ENCODE measurements at places on chromosomes 6 and 20.

- no peak for DNase-seq
These were observed 104.5 kb downstream of the SMLR1 start for GRCh38 chr6:130931683-130932082.

DNA sequence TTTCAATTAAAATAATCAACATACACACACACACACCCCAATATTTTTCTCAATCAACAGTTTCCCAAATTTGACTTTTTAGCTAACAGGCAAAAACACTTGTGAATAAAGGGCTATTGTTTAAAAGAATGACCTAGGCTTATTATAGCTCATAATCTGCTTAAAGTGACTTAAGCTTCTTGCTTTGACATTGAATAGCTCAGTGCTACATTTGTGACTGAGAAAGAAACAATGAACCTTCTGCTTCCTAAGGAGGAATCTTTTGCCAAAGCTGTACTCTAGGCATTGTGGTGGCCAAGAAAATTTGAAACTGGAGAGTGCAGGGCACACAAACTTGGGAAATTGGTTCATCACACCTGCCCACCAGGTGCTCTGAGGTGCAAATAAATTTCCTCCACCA is 282.0 kb downstream of the SYNE1 start:
- DNase-seq = no peak

DNA sequence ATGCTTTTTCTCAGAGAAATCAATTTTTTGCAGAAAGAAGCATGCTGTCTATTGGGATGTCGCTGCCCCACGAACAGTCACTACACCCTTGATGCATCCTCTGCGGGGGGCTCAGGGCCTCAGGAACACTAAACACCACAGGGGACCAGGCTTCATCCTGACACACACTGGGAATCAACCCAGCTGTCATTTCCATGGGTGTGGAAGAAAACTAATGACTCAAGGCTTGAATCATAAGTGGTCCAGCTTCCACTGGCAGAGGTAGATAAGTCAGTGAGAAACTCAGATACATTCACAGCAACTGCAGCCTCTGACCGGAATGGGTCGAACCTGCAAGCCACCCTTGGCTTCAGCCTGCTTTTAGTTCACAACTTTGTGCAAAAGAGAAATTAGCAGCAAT is 81.3 kb upstream of the SPTLC3 start:
- DNase-seq = no peak

- no peak for DNase-seq
These were observed 545.0 kb upstream of the EPHA7 start for GRCh38 chr6:93964321-93964720.

- DNase-seq = no peak
These were observed 54.9 kb downstream of the UBR2 start for GRCh38 chr6:42618686-42619085.

GRCh38 chr20:61369731-61370520 is 117.9 kb downstream of the CDH4 start:
- DNase-seq = no peak

DNA sequence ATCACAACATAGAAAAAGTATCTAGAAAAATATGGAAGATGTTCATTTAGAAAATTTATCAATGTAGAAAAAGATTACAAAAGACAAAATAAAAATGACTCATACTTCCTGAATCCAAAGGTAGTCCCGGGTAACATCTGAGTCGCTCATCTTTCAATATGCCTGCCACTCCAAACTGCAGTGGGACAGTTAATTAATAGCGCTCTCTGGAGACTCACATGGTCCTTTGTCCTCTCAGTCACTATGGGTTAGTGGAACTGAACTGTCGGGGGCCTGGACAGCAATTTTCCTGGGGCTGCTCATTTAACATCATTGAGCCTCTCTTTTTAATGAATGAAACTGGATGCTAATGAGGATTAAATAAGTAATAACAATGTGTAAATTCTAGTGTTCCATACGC is 103.4 kb downstream of the MAP3K4 start:
- no peak for DNase-seq

- DNase-seq = peak; percentile 44
These were observed 195.8 kb downstream of the SYNDIG1 start for GRCh38 chr20:24665196-24665595.

DNA sequence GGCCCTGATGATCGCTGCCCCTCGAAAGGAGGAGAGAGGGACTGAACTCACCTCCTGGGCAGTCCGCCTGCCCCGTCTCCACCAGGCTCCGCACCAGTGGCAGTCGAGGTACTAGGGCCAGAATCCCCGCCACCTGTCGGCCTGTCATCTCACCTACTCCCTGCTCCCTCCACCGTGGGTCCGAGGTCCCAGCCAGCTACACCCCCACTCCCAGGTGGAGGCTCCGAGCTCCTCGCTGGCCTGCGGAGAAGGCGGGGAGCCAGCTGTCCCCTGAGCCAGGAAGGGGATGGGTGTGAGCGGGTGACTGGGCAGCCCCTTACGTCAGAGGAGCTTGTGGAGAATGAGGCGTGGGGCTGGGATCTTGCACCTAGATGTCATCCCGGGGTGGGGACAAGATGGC is 1066.5 kb upstream of the MANEA start:
- DNase-seq = no peak

DNA sequence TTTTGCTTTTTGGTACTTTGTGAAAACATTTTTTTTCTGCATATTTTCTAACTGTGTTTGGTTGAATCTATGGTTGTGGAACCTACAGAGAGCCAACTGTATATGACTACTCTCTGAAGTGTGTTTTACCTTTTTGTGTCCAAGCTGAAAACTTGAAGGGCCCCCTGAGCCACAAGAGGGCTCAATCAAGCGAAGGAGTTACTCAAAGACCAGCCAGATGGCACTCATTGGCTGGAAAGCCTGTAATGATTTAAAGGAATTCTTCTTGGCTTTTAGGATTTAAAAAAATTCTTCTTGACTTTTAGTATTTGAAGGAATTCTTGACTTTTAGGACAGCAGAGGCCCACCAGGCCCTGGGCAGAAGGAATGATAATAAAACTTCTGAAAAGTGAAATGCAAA is 27.0 kb upstream of the ECI2 start:
- DNase-seq = no peak

DNA sequence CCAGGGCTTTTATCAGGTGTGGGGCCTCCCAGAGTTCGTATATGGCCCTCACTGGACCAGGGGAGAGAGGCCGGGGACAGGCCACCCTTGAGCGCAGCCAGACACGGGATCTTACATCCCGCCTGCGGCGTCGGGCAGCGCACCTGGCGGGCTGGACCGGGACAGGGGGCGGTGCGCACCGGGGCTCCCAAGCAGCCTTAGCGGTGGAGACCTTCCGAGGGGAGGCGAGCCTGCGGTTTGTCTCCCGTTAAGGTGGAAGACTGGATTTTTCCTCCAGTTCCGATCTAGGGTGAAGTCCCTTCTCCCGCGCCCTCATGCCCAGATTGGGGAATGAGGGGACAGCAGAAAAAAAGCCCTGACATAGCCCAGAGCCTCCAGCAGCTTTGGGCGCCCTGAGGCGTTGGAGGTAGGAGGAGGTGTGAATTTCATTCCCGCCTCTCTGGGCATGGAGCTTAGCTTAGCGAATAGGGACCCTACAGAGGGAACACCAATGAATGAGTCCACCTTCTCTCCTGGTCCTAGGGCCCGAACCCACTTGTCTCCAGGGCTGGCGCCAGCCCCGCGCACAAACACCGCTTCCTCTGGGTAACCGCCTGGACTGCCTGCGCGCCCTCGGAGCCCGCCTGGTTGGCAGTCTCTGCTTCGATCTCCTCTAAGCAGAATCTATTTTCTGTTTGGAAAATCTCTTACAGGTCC is 6.7 kb upstream of the LAMP5 start:
- DNase-seq = no peak

GRCh38 chr6:21596145-21596948 is 2.8 kb downstream of the SOX4 start:
- peak; percentile 76 for DNase-seq

DNA sequence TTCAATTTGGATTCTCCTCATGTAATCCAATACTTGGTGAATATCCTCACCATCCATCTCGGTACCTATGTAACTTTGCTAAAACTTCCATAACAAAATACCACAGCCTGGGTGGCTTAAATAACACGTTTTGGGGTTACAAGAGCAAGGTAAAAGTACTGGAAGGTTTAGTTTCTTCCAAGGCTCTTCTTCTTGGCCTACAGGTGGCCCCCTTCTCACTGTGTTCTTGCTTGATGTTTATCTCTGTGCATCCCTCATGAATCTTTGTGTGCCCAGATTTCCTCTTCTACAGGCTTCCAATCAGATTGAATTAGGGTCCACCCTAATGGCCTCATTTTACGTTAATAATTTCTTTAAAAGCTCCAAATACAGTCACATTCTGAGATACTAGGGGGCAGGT is 163.3 kb upstream of the HCRTR2 start:
- DNase-seq = no peak

DNA sequence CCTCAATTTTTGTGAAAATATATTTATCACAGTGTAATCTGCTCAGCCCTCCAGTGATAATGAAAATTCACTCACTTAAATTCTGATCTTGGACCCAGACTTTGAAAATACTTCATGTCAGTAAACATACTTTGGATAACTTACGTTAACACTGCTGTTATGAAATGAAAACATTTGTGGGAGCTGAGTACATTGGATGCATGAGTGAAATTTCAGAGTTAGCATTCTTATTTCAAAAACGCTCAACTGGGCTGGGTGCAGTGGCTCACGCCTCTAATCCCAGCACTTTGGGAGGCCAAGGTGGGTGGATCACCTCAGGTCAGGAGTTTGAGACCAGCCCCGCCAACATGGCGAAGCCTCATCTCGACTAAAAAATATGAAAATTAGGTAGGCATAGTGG is 196.4 kb downstream of the UTRN start:
- no peak for DNase-seq

DNA sequence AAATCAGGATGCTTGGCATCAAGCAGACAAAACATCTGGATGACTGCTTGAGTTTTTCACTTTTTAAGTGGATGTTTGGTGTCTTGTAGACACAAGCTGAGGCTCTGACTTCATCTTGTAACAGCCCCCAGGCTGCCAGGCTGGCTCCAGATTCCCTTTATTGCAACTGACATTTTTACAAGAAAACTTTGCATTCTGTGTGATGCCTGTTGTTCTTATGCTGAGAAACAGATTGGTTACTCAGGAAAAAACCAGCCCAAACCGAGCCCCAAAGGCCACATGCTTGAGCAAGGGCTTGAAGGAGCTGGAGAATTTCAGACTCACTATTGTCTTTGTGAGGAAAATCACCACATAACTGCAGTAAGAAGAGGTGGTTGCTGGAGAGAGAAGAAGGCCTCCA is 98.4 kb upstream of the PREP start:
- DNase-seq = no peak

DNA sequence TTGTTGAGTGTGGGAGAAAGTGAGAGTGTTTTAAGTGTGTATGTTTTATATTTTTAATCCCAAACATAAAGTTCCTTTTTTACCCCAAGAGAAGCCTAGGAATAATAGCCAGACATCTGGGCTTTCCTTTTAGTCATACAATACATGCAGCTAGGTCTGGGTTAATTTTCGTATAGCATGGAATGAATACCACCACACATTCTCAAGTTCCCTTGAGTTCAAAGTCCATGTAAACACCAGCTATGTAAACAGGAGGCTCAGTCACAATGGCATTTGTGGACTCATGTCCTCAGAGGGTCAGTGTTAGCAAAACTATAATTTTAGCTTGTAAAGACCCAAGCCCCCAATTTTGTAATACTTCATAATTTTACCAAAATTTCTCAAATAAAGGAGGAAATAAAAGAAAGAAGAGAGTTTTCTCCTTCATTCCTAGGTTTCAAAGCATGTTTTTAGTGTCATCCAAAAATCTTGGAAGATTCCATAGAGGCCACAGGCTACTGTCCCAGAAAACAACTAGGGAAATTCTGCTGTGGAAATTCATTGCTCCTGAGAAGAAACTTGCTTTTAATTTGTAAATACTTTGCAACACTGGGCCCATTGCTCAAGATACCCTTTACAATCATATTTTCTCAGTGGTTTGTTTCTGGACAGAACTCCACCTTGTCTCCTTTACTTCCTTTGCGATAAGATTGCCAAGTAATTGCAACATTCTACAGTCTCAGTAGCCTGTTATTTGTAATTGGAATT is 671.2 kb downstream of the COL12A1 start:
- DNase-seq = no peak

DNA sequence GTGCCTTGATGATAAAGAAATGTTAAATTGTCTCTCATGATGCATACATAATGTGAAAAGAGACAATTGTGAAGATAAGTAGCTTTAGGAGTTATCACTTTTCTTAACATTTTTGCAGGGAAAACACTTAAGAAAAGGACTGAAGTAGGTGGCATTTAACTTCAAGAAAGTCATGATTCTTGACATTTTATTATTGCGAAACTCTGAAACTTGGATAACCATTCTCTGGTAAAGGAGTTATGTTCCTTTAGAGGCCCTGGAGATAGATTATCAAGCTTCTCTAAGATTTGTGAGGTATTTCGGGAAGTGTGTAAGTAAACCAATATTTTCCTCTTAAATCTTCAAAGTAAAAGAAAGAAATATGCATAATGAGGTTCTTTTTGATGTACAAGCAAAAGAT is 38.5 kb downstream of the HTR1B start:
- no peak for DNase-seq

DNA sequence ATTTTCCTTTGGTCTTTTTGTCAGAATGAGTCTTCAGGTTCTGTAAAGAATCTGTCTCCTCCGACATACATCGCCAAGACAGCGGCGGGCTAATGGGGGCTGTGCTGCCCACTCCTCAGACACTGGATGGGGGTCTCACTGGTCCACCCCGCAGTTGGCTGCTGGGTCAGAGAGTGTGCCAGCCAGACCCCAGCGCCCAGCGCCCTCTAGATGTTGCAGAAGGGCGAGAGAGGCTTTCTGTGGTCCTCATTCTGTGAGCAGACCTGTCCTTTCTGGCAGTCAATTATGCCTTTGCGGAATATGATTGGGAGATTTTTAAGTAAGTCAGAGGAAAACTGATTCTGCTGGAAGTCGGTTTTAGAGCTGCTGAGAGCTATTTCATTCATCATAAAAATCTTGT is 7.8 kb upstream of the CCR6 start:
- DNase-seq = no peak

DNA sequence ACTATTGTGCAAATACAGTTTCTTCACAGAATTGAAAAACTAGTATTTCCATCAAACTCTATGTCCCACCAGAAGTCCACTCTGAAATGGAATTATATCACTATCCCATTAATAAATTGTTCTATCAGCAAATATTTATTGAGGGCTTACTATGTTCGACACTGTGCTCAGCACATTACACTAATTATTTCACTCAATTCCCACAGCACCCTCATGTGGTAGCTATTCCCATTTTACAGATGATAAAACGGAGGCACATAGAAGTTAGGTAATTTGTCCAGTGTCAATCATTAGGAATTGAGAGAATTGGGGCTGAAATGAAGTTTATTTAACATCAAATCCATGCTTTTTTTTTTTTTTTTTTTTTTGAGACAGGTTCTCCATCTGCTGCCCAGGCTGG is 52.5 kb downstream of the MKKS start:
- no peak for DNase-seq

- DNase-seq = no peak
These were observed 13.6 kb downstream of the PRRC2A start for GRCh38 chr6:31634131-31634530.

All from sciatic nerve (tissue), 2 donors.